ENCODE measurements at places on chromosomes 4 and X.
A peak's percentile ranks its signal among the peaks of the same experiment; 100 is the strongest.

DNA sequence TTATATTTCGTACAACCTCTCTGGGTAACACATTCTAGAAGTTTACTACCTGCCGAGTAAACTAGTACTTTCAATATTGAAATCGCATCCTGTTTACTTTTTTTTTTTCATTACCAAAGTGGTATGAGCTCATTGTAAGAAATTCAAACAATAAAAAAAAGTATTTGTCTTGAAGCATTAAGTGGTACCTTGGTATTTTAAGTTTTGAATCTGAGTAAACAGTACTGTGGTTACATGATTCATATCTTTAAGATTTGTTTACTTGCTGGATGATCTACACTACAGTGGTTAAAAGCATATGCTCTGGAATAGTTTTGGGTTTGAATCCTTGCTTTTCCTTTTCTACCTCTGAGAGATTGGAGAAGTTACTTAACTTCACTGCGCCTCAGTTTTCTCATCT lies 3.8 kb upstream of the MMGT1 start:
- no peak for DNase-seq

GRCh38 chr4:87632469-87632868 lies 17.6 kb upstream of the DMP1 start:
- no peak for DNase-seq

DNA sequence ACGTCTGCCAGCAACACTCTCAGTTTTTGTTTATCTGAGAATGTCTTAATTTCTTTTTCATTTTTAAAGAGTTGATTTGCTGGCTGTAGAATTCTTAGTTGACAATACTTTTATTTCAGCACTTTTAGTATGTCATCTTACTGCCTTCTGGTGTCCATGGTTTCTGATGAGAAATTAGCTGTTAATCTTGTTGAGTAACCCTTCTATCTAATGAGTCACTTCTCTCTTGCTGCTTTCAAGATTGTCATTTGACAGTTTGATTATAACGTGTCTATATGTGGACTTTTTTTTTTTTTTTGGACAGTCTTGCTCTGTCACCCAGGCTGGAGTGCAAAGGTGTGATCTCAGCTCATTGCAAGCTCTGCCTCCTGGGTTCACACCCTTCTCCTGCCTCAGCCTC lies 24.0 kb upstream of the TMEM255A start:
- DNase-seq, result no peak

- DNase-seq, result no peak
Measured at GRCh38 chr4:179662522-179662921, 2220.3 kb upstream of the AGA start.

GRCh38 chrX:133175605-133176004 lies 42.5 kb downstream of the TFDP3 start:
- no peak for DNase-seq

GRCh38 chrX:63929608-63930007 lies 144.6 kb upstream of the ARHGEF9 start:
- no peak for DNase-seq

DNA sequence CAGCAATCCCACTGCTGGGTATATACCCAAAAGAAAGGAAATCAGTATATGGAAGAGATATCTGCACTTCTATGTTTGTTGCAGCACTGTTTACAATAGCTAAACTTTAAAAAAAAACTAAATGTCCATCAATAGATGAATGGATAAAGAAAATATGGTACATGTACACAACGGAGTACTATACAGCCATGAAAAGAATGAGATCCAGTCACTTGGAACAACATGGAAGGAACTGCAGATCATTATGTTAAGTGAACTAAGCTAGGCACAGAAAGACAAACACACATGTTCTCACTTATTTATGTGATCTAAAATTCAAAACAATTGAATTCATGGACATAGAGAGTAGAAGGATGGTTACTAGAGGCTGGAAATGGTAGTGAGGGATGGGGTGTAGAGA lies 400.7 kb downstream of the ZNF674 start:
- no peak for DNase-seq

- no peak for DNase-seq
Measured at GRCh38 chr4:105912633-105913032, 17.4 kb downstream of the NPNT start.

GRCh38 chrX:132742246-132742645 lies 216.2 kb downstream of the HS6ST2 start:
- no peak for DNase-seq

GRCh38 chr4:5836943-5837342 lies 55.9 kb downstream of the CRMP1 start:
- DNase-seq, result no peak

DNA sequence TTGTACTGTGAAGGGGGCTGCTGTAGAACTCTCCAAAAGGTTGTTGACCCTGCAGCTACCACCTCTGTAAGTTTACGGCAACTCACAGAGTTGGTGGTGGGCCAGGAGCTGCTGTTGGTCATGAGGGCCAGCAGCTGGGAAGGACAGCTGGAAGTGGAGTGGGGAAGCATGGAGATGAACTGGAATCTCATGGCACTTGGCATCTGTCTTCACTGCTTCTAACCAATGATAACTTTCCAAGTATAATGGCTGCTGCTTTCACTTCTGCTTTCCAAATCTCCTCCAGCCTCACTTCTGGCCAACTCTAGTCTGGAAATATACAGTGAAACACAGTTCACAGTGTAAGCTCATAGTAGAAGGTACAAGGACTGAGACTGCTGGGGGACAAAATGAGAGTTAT lies 126.5 kb upstream of the INTU start:
- DNase-seq, result no peak

DNA sequence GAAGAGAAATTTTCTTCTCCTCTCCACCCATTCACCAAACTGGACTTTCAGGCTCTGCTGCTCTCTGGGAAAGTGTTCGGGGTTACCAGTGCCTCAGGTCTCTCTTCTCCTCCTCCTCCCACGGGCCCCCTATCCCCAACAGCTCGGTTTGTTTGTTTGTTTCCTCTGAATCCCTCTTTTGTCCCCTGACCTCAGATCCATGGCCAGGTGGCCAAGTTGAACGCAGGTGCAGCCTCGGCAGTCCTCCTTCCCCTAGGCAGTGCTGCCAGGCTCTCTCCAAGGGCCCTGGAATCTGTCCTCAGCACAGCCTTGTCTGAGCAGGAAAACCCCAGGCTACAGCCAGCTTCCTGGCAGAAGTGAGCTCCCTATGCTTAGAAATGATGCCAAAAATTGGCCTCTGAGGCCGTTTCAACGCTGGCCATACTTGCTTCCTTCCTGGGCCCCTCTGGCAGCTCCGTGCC lies 60.0 kb downstream of the FHDC1 start:
- DNase-seq, result no peak

GRCh38 chr4:18057821-18058533 lies 36.4 kb upstream of the LCORL start:
- no peak for DNase-seq

GRCh38 chr4:73499996-73500765 lies 18.6 kb downstream of the AFM start:
- DNase-seq, result no peak

- DNase-seq, result no peak
Measured at GRCh38 chrX:143635915-143636314, at the start of gene SLITRK4. Gene SLITRK4, minus strand, starts transcription at chrX:143636101. Its CDS starts 4,993 bp downstream, at chrX:143631108.

DNA sequence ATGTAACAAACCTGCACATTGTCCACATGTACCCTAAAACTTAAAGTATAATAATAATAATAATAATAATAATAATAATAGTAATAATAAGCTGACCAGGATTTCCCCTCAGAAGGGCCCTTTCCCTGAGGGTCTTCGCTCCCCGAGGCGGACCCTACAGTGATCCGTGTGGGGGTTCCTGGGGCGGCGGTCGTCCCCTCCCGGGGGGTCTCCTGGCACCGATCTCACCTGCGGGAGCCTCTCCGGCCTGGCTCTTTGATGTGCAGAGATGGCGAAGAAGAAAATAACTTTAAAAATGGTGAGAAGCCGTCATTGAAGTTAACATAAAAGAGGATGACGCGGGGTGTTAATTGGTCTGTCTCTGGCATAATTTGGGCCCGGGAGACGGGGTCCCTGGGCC lies 48.2 kb upstream of the PPP2R3B start:
- no peak for DNase-seq

DNA sequence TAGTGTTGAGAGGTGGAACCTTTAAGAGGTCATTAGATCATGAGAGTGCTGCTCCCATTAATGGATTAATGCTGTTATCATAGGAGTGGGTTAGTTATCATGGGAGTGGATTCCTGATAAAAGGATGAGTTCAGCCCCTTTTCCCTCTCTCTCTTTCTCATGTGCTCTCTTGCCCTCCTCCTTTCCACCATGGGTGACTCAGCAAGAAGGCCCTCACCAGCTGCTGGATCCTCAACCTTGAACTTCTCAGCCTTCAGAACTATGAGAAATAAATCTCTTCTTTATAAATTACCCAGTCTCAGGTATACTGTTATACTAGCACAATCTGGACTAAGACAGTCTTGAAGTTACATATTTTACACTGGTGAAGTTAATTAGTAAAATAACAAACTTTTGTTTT lies 10.0 kb upstream of the CDKL5 start:
- DNase-seq, result no peak

DNA sequence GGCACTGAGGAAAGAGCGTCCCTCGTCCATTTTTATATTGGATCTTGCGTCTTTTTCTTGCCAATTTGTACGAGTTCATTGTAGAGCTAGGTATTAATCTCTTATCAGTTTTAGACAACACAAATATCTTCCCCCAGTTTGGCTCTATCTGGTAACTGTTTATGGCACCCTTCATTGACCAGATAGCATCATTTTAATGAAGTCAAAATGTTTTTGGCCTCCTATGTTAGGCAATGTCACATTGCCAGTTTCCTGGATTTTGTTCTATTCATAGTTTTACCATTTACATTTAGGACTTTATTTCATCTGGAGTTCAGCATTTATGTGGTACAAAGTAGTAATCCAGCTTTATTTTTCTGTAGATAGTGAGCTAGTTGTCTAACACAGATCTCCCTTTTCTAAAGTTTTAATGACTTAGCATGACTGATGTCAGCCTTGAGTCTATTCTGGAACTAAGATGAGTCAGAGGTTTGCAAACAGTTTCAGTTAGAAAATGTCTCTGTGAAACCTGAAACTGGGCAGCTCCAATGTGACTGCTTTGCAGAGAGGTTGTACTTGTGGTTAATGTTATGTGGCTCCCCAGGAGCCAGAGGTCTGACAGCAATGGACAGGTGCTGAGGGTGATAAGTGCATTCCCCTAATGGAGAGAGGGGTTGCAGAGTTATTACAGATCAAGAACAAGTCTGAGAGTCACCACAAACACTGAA lies 5.3 kb upstream of the STBD1 start:
- DNase-seq, result no peak

DNA sequence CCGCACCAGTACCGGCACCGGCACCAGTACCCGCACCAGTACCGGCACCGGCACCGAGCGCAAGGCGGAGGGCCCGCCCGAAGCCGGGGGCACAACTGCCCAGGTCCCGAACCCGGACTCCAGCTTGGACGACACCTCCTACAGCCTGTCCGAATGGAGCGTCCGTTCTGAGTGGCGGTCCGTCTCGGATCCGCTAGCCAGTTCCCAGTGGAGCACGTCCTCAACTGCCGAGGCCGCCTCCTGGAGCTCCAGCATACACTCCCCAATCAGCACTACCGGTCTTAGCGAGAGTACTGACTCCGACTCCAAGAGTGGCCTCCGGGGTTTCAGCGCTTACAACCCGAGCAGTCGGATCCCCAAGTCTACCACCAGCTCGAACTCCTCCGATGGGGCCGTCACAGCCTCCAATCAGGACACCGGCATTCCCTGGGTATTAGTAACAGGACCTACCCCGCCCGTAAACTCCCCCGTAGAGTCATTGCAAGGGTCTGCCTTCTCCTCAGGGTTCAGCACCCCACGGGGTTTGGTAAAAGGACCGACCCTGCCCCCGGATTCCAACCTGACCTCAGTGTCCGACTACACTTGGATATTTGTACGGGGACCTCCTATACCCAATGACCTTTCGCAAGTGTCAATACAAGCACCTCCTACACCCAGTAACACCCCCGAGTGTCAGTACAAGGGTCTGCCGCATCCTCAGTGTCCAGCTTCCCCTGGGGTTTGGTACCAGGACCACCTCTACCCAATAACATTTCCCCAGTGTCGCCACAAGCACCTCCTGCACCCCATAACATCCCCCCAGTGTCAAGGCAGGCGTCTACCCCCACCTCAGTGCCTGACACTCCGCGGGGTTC lies 721 bp upstream of the MAOA start:
- peak; percentile 64 for DNase-seq

DNA sequence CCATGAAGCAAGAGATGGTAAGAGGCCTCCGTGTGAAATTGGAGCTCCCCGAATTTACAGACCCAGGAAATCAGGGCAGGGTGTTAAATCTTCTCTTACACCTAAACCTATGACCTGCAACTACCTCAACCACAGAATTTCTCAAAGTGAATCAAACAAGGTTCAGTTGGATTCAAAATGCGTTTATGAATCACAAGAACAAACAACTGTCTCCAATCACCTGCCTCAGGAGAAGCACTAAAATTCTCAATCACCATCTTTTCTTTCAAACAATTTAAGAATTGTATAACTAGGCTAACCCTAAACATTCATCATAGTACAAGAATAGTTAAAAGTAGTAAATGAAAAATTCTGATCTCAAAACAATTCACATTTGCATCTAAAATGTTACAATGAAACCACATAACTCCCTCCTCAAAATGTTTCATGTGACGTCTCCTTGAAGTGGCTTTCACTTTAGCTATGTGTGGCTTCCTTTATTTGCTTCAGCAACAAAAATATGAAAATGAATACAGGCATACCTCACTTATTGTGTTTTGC lies 19.2 kb downstream of the PPP3CA start:
- no peak for DNase-seq

GRCh38 chr4:113969709-113970334 lies 9.6 kb downstream of the ARSJ start:
- no peak for DNase-seq

DNA sequence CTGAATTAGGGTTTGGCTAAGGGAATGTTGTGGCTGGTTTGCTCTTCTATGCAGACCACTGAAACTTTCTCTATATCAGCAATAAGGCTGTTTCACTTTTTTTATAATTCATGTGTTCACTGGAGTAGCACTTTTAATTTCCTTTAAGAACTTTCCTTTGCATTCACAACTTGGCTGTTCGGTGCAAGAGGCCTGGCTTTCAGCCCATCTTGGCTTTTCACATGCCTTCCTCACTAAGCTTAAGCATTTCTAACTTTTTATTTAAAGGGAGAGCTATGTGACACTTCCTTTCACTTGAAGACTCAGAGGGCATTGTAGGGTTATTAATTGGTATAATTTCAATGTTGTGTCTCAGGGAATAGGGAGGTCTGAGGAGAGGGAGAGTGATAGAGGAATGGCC lies 142.3 kb downstream of the SHROOM4 start:
- no peak for DNase-seq

DNA sequence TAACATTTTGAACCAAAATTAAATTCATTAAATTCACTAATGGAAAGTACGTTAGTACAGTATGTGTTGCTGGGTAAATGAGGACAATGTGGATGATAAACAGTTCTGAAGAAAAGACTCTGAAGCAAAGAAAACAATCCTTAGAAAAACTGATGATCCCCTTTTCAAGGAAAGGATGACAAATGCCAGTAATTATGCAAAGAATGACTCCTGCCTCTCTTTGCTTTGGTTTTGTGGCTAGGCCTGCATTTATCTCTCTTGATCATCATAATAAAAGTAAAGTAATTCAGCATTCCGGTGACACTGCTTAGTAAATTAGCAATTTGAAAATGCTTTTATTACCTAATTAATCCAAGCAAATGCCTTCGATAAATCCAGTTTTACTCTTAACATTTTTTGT lies 652.2 kb upstream of the DIPK2B start:
- no peak for DNase-seq

GRCh38 chr4:32169841-32170240 lies 1449.7 kb downstream of the PCDH7 start:
- DNase-seq, result no peak

Data from activated effector memory CD4-positive, alpha-beta T cell treated with anti-CD3 and anti-CD28 coated beads, Interleukin-2, amount 50 U/mL, for 16 hours (primary cell).